EH (cell line): ENCODE measurements at places on chromosomes 6 and 20.

DNA sequence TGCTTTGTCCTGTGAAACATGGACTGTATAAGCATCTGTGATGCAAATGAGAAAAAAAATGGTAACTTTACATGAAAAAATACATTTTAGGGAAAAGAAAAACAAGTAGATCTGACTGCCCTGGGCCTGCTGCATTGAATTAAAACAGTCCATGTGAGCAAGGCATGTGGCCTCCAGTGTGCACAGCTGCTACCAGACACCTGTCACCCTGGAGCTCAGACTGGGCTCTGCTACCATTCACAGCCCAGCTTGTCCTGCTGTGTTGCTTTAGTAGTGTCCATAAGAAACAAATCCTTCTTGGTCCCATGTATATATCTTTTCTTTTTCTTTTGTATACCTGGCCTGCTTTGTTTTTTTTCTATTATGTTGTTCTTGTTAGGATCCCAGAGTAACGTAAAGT, 315.9 kb downstream of the NKAIN2 start:
- DNase-seq = no peak

- peak; percentile 70 for DNase-seq
Observed at GRCh38 chr20:2402271-2402980, 21.7 kb downstream of the TGM6 start.

DNA sequence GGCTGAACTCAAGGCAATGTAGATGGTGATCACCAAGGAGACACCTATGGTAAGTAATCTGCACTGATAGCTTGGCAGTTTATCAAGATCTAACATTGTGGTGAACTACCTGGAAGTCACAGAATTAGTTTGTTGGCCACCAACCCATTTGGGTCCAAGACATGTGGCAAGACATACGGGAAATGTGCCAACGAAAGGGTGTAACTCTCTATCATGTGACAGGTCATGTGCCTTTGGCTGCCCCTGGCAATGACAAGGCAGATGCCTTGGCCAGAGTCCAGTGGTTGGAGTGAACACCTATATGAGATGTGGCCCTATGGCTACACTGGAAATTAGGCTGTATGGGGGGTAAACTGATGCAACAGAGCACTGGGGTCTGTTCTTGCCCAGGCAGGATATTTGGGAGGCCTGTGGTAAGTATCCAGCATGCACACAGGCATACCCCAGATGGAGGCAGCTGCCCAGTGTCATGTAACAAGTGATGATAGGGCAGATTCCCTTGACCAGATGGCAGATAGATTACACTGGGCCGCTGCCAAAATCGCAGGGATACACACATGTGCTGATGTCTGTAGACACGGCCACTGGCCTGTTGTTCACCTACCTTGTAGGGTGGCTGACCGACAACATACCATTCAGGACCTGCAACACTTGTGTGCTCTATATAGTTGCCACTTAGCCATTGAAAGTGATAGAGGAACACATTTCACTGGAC, 35.5 kb upstream of the HSF2 start:
- DNase-seq = no peak

DNA sequence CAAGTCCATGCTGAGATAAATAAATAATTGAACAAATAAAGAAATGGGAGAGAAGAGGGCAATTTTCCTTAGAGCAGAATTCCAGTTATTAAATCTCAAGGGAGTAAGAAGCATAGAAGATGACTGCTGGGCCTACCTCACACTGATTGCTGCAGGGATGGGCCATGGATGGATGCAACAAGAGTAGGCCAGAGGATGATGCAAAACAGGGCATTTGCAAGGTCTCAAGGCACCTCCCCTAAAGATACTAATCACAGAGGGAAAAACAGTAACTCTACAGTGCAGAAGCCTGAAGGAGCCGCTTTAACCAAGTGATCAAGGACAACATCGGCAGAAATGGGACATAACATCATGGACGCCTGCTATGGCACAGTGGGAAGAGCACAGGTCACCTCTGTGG, 1.7 kb upstream of the SCP2D1 start:
- DNase-seq = no peak

DNA sequence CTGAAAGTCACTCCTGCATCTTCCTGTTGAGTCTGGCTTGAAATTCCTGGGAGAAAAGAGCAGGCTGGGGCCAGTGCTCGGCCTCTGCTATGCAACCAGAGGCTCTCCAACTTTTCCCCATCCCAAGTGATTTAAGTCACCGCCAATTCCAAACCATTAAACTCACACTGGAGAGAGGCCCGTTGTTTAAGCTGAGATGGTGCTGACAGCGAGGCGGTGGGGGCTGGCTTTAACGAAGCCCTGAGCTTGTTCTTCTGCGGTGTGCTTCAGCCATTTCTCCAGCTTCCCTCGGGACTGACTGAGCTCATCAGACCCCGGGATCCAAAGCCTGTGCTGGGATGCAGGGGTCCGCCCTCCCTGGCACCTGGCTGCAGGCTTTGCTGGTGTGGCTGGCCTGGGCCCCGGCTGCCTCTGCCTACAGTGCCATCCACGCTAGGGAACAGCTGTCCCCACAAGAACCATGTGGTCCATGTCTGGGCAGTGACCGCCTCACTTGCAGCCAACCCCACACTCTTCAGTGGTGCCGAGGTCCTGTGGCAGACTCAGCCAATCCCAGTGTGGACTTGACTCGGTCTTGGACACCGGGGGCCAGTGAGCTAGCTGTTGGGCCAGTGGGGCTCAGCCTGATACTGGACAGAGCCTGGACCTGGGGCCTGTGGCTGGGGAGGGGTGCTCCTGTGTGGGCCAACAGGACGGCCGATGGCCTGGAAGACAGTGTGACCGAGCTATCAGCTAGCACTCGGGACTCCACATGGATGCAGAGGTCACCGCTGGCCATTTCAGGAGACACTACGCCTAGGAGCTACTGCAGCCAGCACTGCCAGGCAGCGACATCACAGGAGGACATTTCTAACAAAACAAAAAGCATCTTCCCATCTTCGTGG, 21.2 kb downstream of the RAMACL start:
- no peak for DNase-seq

DNA sequence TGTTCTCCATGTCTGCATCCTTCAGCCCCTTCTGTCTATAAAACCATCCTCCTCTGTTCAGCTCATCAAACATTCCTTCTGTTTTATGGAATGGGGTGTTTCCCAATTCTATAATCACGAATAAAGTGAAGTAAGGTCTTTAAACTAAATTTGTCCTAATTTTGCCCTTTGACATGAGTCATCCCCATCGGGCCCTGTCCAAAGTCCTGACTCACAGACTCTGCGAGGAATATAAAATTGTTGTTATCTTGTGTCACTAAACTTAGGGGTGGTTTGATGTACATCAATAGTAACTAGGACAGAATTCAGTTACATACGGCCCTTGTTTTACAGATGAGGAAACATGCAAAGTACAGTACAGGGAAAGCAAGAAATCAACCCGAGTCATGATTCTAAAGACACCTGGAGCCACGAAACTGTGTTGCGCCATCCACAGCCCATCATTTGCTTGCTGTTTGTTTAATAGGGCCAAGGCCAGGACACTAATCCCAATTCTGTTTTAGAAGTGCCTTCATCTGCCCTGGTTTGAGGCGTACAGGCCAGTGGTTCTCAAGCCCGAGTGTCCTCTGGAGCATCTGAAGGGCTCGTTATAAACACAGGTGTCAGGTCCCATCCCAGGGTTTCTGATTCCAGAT, 2.8 kb downstream of the ACSS1 start:
- peak; percentile 70 for DNase-seq

DNA sequence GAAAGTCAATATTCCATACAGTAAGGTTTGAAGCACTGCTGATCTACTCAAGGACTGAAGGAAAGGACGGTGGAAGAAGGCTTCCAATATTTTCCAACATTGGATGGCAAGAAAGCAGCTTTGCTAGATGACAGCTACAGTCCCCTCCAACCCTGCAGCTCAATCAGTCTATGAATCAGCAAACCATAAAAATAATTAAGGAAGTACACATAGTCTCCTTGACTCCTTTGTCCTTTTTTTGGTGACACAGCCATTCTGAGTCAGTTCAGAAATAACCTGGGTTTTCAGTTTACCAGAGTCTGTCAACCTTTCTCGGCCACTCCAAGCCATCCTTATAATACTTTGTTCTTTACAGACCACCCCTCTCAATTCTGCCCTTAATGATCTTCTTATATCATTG, 232.5 kb downstream of the IBTK start:
- peak; percentile 70 for DNase-seq
